Endodermal cell (in vitro differentiated cells): ENCODE measurements at places on chromosomes 13 and 19.

DNA sequence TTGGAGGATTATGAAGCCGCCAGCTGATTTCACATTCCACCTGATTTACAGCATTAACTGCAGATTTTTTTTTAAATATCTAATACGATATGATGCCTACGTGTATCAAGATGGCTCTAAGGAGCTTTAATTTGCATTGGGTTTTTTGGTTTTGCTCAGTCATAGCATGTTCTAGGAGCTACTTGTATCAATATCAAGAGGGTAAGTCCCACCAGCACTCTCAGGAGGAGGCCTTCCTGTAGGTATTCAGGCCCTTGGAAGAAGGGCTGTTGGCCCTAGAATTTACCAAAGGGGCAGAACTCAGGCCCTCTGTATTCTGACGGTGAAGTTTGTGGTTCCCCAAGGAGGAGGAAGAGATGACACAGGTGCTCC, 97.2 kb upstream of the IPO5 start:
- no peak for DNase-seq

DNA sequence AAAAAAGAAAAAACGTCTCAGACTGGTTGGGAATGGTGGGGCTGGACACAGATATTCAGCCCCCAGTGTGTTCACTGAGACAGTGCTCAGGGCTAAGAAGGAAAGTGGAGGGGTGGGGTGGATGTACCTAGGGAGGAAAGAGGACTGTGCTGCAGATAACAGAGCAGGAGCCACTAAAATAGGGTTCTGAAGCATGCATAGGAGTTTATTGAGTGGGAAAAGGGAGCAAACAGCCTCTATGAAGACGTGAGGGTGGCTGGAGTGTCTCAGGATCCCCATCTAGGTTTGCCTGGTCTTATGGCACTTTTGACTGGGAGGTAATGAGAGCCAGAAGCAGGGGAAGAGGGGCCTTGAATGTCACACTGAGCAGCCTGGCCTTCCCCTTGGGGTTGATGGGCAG, 3.4 kb downstream of the MEGF8 start:
- no peak for DNase-seq

GRCh38 chr13:99656844-99657381, 155.6 kb downstream of the TM9SF2 start:
- DNase-seq = no peak

GRCh38 chr13:28248080-28248479, 109.7 kb downstream of the PAN3 start:
- no peak for DNase-seq

DNA sequence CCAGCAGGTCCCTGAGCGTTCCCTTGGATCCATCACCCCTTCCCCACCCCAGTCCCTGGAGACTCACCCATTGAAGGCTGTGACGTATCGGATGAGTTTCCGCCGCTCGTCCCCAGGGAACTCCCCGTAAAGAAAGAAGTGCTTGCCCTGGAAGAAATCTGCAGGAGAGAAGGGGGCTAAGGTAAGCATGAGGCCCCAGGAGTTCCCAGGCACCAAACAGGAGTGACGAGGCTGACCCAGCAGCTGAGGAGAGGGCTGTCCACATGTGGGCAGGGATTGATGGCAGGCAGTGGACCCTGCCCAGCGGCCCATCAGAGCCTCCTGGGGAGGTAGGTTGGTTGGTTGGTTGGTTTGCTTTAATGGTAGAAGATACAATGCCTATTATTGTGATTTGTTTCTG, 11.1 kb downstream of the ZNF575 start:
- no peak for DNase-seq

GRCh38 chr19:51198641-51199040, 26.2 kb upstream of the CD33 start:
- DNase-seq = no peak

GRCh38 chr19:44278181-44278690, 18.6 kb downstream of the ZNF233 start:
- DNase-seq = no peak

GRCh38 chr19:55071129-55071502, 4.6 kb upstream of the EPS8L1 start:
- DNase-seq = no peak

DNA sequence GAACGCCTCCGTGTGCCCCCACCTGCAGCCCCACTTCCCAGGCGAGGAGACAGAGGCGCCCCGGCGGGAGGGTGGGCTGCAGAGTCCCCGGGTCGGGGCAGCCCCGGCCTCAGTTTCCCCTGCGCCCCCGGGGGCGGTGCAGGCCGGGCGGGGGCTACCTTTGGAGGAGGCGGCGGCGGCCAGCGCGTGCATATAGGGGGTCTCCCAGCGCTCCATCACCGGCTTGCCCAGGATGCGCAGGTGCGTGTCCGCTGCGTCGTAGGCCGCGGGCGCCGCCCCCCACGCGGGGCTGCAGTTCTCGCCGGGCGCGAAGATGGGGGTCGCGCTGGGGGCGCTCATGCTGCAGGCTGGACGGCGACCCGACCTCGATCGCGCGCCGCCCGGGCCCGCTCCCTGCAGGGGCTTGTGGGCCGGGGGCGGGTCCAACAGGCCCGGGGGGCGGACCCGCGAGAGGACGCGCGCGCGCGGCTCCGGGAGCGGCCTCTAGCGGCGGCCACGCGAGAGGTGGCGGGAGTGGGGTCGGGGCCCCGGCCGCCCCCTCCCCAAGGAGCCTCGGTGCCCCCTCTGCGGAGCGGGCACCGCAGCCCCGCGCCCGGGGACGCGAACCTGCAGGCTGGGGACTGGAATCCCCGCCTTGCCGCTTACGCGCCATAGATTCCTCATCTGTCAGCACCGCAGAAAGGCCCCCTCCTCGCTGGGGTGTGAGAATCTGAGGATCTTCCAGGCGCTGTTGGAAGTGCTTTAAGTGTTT, at the start of gene GAMT:
Gene GAMT, minus strand, starts transcription at position 405 of the 751 bp plus-strand sequence. Its CDS starts 66 bp downstream, at position 339.
- DNase-seq = peak; percentile 77

GRCh38 chr13:28458608-28459007, 36.3 kb downstream of the FLT1 start:
- no peak for DNase-seq

DNA sequence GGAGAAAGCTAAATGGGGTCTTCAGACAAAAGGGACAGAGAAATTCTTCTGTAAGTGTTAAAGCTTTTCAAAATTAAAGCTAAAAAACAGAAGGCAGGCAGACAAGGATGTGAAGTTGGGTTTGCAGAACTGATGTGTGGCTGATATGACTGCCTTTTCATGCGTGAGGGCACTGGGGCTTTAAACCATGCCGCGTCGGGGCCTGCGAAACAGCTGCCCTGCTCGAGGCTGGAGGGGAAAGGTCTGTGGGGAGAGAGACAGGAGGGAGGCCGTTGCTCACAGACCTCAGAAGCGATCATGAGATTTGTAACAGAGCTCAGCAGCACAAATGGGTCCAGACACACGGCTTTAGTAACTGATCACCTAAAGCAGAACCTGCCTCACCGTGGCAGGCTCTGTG, 23.5 kb downstream of the CAPS start:
- DNase-seq = no peak

GRCh38 chr19:38700902-38701454, 43.3 kb downstream of the CAPN12 start:
- DNase-seq = no peak

DNA sequence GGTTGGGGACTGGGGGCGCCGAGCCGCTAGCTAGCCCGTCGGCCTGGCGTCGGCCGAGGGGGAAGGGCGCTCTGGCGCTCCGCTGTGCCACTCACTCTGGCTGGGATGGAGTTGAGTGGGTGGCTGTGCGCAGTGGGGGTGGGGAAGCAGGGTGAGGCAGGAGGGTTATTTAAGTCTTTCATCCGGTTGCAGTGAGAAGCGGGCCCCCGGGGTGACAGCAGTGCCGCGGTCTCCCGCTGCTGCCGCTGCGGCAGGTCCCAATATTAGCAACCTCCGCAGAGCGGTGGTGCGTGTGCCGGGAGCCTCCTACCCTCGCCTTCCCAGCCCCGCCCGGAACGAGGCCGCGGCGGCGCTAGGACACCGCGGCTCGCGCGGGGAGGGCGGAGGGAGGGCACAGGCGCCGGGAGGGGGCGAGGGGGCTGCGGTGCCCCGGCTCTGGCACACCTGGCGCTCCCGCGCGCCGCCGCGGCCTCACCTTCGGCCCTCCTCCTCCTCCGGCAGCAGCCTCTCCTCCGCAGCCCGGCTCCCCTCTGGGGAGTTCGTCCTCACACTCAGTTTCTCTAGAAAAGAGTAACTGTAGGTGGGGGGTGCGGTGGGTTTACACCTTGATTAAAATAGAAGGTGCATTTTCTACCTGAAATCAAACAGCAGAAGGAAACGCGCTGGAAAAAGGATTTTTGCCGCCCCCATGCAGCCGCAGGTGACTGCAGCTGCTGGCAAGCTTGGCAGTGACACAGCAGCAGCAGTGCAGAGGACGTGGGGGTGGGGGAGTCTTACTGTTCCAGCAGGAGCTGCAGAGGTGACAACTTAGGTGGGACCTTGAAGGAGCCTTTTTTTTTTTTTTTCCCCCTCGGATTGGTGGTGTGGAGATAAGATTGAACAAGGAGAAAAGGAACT, 4.5 kb downstream of the FGF9 start:
- DNase-seq = peak; percentile 74

DNA sequence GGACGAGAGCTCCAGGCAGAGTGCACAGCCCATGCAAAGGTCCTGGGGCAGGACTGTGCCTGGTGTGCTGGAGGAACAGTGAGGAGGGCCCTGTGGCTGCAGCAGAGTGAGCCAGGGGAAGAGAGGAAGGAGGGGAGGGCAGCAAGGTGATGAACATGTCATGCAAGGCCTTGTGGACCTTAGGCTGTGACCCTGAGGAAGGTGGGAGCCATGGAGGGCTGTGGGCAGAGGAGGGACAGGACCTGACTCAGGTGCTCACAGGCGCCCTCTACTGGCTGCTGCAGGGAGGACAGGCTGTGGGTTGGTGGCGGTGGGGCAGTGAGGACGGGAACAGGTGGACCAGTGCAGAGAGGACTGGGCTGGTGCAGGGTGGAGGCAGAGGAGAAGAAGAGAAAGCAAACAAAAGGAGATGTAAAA, 170.3 kb downstream of the PTPRS start:
- peak; percentile 87 for DNase-seq

DNA sequence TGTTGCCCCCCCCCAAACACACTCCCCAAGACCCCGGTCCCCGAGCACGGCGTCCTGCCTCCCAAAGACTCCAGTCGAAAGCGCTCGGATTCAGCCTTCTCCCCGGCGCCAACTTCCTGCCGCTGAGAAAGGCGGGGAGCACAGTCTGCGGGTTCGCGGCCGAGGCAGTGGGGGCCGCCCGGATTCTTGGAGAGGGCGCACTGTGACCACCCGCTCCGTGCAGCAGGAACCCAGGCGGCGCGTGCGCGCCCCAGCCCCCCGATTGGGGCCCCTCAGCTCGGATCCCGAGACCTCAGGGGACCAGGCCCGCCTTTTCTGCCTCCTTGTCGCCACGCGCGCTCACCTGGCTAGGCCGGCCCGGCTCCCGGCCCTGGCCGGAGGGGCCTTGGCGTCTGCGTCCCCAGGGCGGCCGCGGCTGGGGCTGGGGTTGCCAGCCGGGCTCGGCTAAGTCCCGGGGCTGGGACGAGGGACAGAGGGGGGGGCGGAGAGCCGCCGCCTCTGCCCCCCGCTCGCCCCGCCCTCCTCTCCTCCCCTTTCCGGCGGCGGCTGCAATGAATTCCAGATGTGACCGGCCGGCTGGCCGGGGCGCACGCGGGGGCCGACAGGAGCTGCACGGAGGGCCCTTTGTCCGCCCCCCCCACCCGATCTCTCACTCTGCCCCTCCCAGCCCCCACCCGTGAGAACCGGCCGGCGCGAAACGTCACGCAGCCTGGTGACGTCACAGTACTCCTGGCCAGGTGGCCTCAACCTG, at the start of gene S1PR2:
Gene S1PR2, minus strand, starts transcription at position 471 of the 751 bp plus-strand sequence. CDS start 6,426 bp downstream, outside the sequence.
- peak; percentile 93 for DNase-seq

GRCh38 chr19:48907671-48908070, 7.6 kb downstream of the NUCB1 start:
- DNase-seq = no peak

DNA sequence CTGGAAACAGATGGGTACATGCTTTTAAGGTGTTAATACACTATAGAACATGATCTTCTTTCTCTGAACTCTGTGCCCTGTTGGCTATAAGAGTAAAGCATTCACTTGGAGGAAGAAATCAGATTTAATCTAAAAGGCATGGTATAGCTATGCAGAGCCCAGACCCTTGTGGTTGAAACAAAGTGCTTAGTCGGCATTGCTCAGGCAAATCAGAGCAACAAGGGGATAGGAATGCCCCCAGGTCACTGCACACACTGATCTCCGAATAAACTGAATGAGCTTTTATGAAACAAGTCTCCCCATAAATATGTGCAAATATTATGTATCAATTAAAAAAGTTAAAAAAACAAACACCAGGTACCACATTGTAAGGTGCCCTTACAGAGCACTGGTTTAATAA, 52.0 kb upstream of the RGCC start:
- DNase-seq = no peak

- no peak for DNase-seq
These were observed 157.0 kb downstream of the PTPRS start for GRCh38 chr19:5183616-5184015.

DNA sequence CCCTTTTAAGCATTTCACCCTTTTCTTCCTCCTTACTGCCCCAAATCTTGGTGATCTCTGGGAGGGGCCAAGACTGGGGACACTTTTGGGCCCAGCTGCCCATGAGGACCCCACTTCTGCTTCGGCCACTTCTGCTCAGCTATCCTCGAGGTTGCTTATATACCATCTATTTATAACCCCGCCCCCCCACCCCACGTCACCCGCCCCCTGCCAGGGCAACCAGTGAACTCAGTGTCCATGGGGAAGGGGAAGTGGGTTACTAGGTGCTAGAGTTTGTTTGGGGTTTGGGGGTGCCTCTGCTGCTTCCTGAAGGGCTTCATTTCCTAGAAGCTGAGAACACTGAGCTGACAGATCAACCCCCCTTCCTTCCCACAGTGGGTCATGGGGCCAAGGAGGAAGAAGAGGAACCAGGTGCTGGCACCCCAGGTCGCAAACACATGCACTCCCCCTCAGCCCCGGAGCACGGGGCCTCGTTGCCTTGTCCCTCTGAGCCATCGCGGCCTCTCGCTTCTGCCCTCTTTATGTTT, 6.1 kb upstream of the ADGRE5 start:
- DNase-seq = no peak

DNA sequence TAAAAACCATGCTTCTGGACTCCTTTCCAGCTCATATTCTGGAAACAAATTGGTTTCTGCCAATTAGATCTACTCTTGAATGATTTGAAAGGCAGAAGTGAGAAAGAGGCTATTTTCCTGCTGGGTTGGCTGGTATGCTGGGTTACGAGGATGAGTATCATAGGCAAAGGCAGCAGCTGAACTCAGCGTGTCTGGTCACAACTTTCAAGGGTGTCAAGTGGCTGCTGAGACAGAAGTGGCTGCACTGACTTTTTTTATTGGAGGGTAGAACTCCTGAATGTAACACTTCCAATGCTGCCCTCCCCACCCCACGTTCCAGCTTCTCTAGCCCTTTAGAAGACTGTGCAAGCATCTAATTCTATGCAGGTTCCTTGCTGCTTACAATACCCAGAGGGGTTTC, 8.3 kb upstream of the DZIP1 start:
- peak; percentile 71 for DNase-seq

- DNase-seq = peak; percentile 83
These were observed at the start of gene PPM1N for GRCh38 chr19:45498411-45499195. Gene PPM1N (plus strand): TSS chr19:45498443. CDS start chr19:45498473, 30 bp downstream.

DNA sequence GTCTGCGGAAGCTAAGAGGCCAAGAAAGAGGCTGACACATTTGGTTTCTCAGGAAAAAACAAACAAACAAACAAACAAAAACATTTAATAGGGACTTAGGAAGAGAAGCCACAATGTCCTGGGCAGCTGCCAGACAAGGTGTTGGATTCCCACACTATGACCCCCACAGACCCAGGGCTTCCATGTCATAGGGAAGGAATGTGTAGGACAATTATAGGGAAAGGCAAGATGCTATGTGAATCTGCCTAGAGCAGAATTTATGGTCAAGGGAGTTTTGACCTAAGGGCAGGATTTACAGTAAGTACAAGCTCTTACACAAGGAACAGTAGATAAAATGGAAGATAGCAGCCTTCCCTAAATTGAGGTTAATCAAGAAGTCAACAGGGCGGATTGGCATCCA, 9.1 kb upstream of the CDADC1 start:
- no peak for DNase-seq

- DNase-seq = no peak
These were observed 25.6 kb upstream of the GAS6 start for GRCh38 chr13:113889467-113889866.
